NCI-H69 (cell line): ENCODE measurements at places on chromosomes 5 and 9.
A peak's percentile ranks its signal among the peaks of the same experiment; 100 is the strongest.

DNA sequence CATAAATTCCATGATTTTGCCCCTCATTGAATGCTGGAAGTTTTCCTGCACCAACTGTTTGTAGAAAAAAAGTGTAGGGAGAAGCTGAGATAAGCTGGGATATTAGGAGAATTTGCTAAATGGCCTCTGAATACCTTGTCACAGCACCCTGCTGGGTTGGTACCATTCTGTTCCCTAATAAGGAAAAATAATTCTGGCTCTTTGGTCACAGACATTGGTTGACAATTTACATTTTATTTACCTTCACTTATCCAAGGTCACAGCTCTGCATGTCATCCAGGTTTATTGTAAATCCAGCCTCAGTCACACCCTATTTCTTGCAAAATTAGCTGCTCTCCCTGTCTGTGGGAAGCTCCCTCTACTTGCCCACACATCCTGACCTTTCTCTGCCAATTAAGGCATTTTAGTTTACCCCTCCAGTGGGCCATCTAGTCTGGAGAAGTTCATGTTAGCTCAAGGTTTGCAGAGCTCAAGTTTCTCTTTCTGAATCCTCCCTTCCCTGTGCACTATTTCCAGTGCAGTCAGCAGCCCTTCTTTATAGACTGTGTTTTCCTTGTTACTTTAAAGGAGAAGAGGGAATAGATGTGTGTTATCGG lies 115.4 kb upstream of the NTRK2 start:
- peak; percentile 44 for DNase-seq

- DNase-seq, result no peak
Observed at GRCh38 chr5:54743997-54744788, 226.6 kb downstream of the SNX18 start.

DNA sequence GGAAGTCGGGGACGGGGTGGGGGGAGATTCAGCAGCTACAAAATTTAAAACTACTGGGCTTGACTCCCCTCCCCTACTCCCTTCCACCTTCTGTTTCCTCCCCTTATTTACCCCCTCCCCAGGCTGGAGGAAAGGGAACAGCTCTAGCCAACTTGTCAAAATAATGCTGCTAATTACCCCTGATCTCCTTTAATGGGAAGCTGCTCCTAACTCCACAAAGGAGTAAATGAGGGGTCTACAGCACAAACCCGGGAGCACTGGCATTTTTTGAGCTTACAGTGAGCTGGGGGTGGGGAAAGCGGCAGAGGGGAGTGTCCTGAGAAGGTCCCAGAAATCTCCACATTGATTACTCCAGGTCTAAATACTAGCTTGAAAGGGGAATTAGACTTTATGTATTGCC lies 3.1 kb downstream of the PTCH1 start:
- peak; percentile 46 for DNase-seq

- DNase-seq, result no peak
Observed at GRCh38 chr5:114953565-114953964, 216.1 kb downstream of the TRIM36 start.

DNA sequence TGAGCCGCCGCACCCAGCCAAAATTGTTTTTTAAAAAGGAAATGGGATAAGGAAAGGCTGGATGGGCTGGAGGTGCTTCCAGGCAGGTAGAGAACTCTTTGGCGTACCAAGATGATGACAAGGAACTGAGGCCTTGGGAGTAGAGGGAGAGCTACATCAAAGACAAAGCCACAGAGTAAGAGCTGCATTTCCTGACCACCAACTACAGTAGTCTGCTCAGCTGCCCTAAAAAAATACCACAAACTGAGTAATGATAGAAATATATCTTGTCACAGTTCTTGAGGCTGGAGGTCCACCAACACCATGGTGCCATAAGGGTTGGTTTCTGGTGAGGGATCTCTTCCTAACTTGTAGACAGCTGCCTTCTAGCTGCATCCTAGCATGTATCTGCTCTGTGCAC lies 8.2 kb downstream of the OR1K1 start:
- no peak for DNase-seq

DNA sequence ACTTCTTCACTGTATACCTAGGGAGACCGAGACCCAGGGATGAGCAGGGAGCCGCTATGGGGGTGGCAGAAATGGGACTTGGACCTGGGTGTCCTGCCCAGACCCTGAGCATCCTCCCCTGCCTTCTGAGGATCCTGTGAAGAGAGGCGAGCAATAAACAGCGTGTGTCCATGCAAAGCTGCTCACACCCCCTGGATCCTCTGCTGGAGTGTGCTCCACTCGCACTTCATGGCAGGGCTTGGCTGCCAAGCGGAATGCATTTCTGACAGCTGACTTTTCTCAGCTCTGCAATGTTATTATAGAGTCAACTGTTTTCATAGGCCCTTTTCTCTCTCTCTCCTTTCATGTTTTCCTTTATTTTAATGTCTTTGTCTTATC lies 31.0 kb upstream of the ALDH1B1 start:
- DNase-seq, result peak; percentile 32
